ENCODE measurements at places on chromosomes 5 and 9.

GRCh38 chr5:73499187-73499586, 945 bp downstream of the BTF3 start:
- peaks cover 2% of the 10 kb centered on the region for H3K27me3 ChIP-seq
- H3K27ac ChIP-seq: peak overlapping the region; percentile 99
- DNase-seq: no peak
- peak overlapping the region; percentile 97 for H3K4me3 ChIP-seq
- H3K36me3 ChIP-seq: peaks cover 65% of the 10 kb centered on the region

DNA sequence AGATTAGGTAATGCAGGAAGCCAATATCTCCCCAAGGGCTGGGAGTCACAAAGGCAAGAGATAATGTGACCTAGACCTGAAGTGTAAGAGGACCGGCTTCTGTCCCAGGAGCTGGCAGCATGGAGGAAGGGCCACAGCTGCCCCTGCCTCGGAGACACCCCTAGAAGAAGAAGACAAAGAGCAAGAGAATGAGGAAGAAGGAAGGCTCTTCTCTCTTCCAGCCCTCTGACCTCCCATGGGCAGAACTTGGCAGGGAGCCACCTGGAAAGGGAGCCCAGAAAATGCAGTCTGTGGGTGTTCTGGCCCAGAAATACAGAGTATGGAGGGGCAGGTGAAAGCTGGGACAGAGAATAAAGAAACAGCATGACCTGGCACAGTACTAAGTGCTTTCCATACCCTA, 151.0 kb downstream of the C5orf15 start:
- peak; percentile 5 for DNase-seq
- H3K4me3 ChIP-seq: no peak overlapping the region
- H3K36me3 ChIP-seq: no peaks in the 10 kb centered on the region
- no peaks in the 10 kb centered on the region for H3K4me1 ChIP-seq
- H3K27ac ChIP-seq: no peak overlapping the region
- H3K27me3 ChIP-seq: peaks cover 31% of the 10 kb centered on the region

GRCh38 chr5:15834596-15835245, 334.7 kb downstream of the FBXL7 start:
- no peak for DNase-seq
- no peaks in the 10 kb centered on the region for H3K36me3 ChIP-seq
- H3K27me3 ChIP-seq: no peaks in the 10 kb centered on the region
- H3K27ac ChIP-seq: no peak overlapping the region

DNA sequence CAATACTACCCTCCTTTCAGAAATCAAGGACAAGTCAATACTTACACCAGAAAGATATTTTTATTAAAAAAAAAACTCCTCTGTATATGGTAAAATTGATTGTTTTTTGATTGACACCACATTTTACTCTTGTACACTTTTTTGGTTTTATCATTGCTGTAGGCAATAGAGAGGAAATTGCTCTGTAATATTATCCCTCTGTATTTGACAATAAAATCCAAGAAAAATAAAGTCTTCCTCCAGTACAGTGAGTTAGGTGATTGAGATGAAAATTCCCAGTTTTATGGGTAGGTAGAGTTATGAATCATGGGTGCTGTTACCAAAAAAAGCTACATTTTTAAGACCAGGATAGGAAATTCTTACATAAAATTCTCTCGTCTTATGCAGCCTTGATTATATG, 22.6 kb upstream of the CCDC192 start:
- no peak overlapping the region for H3K4me3 ChIP-seq
- no peaks in the 10 kb centered on the region for H3K36me3 ChIP-seq
- H3K4me1 ChIP-seq: no peaks in the 10 kb centered on the region

DNA sequence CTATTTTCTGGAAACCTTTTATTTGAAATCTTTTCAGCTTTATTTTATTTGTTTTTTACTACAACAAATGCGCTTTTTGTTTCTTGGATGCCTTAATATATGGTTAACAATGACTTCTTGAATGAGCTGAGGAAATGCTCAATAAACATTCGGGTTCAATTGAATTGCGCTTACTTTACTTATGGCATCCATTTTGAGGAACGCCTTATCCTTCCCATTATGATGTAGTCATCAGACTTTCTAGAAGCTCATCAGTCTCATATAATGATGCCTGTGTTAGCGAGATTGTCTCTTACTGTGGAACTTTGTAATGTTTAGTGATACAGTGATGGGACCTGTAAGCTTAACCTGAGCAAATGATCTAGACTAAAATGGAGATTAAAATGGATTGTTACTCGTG, 916 bp downstream of the SHLD3 start:
- peaks cover 50% of the 10 kb centered on the region for H3K4me1 ChIP-seq
- DNase-seq: no peak
- H3K27me3 ChIP-seq: no peaks in the 10 kb centered on the region
- peaks cover 58% of the 10 kb centered on the region for H3K36me3 ChIP-seq

DNA sequence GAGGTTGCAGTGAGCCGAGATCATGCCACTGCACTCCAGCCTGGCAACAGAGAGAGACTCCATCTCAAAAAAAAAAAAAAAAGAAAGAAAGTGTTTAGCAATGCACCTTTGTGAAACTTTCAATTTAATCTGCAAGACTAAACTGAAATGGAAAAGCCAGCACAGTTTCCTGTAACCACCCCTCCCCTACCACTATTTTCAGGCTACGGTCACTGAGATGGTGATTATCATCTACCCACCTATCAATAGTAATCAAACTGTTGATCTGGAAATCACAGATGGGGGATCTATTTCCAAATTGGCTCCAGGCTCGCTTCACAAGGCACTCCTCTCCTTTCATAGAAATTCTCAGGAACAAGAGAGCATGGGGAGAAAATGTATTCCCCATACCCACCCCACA, 30.6 kb upstream of the IL7R start:
- H3K4me1 ChIP-seq: peaks cover 95% of the 10 kb centered on the region
- no peaks in the 10 kb centered on the region for H3K27me3 ChIP-seq
- H3K27ac ChIP-seq: peak overlapping the region; percentile 98

- H3K36me3 ChIP-seq: no peaks in the 10 kb centered on the region
- DNase-seq: no peak
- no peaks in the 10 kb centered on the region for H3K4me1 ChIP-seq
These were observed 315.2 kb downstream of the PSAT1 start for GRCh38 chr9:78612091-78612490.

DNA sequence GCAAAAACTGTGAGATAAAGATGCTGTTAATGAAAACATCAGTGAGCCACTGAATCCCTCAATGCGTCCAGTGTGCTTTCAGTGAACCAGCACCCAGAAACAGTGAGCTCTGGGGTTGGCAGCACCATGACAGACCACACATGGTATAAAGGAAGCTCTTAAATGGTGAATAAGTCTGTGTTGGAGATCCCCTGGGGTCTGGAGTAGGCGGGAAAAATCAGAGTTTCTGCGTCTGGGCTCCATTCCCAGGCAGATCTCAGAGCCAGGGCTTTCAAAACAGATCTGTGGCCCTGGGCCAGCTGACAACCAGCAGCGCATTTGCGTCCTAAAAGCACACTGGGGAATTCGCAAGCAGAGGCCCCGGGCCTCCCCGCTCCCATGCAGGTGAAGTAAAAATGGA, 233.5 kb downstream of the FRMD3 start:
- H3K4me1 ChIP-seq: no peaks in the 10 kb centered on the region
- H3K27me3 ChIP-seq: no peaks in the 10 kb centered on the region
- H3K36me3 ChIP-seq: no peaks in the 10 kb centered on the region

DNA sequence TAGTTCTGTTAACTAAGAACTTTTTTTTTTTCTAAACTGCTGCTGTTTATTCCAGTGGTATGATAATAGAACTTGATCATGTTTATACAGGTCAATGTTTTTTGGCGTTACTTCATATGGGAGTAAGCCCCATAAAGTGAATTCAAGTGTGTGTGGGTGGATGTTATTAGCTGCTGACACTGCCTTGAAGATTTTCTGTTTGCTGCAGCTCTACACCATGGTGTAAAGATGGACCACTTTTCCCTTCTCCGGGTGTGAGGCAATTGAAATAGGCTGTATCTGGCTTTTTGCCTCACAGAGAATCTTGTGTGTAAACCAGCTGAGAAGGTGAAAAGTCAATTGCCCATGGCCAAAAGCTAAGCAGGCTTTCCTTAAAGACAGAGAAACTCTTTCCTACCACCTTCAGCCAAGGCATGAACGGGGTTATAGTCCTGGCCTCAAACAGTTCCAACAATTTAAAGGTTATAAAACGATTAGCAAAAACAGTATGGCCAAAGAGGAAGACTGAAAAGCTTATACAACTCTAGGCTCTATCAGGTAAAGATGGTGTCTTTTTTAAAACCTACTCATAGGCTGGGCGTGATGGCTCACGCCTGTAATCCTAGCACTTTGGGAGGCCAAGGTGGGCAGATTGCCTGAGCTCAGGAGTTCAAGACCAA, 33.9 kb upstream of the ABCA1 start:
- no peaks in the 10 kb centered on the region for H3K27me3 ChIP-seq
- H3K4me1 ChIP-seq: peaks cover 27% of the 10 kb centered on the region
- H3K4me3 ChIP-seq: no peak overlapping the region
- no peaks in the 10 kb centered on the region for H3K36me3 ChIP-seq

DNA sequence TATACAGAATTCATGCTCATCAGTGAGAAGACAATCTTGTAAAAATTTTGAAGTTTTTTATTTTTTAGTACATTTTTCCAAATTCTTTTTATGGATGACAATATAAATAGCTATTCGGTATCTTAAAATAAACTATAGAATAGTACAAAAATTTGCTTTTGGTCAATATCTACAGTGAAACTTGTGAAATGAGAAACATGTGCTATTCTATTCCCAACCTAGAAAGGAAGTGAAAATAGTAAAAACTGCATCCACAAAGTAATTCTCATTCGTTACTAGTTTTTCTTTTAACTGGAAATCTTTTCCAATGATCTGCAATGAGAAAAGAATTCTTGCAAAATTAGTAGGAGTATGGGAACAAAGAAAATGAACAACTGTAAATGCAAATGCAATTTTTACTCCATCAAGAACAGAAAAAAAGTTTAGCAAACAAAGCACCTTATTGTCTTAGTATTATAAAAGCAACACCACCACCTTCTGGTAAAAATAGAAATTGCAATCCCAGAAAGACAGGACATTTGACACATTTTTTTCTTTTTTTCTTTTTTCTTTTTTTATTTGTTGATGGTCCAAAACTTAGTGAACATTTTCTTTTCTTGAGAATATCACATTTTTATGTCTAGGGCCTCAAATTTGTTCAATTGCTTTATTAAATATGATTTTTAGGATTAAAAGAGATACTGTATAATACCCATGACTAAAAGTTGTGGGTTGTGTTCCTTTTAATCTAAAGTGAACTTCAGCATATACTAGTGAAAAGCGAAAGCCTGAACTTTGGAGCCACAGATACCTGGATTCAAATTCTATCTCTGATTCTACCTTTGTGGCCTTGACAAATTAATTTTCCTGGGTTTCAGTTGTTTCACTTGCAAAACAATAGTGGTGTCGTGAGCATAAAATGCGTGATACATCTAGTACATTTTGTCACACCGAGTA, 72.3 kb downstream of the SLCO4C1 start:
- H3K4me3 ChIP-seq: no peak overlapping the region
- H3K27me3 ChIP-seq: peaks cover 10% of the 10 kb centered on the region
- H3K4me1 ChIP-seq: no peaks in the 10 kb centered on the region
- no peak for DNase-seq

GRCh38 chr5:142474431-142475094, 149.7 kb upstream of the SPRY4 start:
- no peaks in the 10 kb centered on the region for H3K27me3 ChIP-seq
- H3K4me3 ChIP-seq: no peak overlapping the region
- peaks cover 30% of the 10 kb centered on the region for H3K4me1 ChIP-seq

DNA sequence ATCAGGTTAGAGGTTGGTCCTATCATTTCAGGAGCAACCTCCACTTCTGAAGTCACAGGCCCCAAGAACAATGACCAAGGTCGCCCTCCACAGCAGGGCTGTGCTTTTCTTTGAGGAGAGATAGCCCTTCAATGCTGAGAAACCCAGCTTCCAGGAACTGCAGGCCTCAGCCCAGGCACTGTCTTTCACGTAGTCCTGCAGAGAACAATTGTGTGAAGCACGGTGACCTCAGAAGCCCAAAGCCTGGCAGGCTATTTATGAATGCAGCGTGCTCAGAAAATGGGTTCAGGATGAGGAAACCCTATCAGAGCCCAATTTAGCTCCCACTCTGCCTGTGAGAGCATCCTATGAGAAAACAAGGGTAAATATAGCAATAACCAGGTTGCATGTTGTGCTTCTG, 388.3 kb downstream of the PLK2 start:
- H3K4me3 ChIP-seq: no peak overlapping the region
- H3K4me1 ChIP-seq: peaks cover 3% of the 10 kb centered on the region

DNA sequence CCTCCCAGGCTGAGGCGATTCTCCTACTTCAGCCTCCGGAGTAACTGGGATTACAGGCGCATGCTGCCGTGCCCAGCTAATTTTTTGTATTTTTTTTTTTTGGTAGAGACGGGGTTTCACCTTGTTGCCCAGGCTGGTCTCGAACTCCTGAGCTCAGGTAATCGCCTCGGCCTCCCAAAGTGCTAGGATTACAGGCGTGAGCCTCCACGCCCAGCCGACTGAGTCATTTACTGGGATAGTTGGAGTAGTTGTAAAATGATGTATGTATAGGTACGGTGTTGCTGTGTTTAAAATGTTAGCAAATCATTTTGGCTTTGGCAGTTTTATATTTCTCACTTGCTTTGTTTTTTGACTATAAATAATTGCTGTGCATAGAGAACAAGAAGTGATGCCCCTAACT, 209.4 kb downstream of the ADAMTSL1 start:
- no peak overlapping the region for H3K4me3 ChIP-seq
- no peaks in the 10 kb centered on the region for H3K4me1 ChIP-seq
- no peak for DNase-seq
- no peak overlapping the region for H3K27ac ChIP-seq

- no peak overlapping the region for H3K27ac ChIP-seq
- DNase-seq: no peak
- no peak overlapping the region for H3K4me3 ChIP-seq
These were observed 1493.2 kb downstream of the MAT2B start for GRCh38 chr5:164998590-164998989.

DNA sequence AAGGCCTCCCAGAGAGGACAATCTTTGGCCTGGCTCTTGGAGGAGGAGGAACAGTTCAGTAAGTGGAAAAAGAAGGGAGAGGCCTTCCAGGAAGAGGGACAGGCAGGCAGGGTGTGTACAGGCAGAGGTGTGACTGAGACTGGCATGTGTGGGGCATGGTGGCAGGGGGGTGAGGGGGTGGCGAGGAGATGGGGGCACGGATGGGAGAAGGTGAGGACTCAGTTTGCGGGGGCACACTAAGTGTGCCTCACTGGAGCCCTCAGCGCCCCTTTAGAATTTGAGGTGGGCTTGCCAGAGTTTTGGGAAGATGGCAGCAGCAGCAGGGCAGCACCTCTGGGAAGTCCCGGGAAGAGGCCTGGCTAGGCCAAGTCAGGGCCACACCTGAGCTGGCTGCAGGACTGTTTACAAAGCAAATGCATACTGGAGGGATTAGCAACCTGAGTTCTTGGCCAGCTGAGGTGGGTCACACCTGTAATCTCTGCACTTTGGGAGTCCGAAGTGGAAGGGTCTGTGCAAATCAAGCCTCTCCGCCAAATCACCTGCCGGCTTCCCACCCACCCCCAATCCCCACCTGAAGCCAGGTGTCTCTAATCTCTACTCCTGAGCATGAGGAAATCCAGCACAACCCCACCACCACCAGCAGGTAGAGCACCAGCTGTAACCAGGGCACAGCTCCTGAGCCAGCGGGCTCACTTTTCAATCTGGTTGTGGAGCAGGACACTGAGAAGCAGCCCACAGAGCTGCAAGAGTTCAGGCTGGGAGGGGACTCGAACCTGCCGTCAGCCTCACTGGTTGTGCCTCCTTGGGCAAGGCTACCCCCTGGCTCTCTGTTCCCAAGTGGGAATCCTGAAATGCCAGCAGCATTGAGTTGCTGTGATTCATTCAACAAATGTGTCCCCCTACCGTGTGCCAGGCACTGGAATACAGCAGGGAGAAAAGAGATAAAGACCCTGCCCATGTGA, 10.2 kb upstream of the GABRP start:
- no peaks in the 10 kb centered on the region for H3K4me1 ChIP-seq
- DNase-seq: no peak
- H3K27me3 ChIP-seq: no peaks in the 10 kb centered on the region
- no peak overlapping the region for H3K4me3 ChIP-seq
